Stimulated activated CD8-positive, alpha-beta memory T cell treated with anti-CD3 and anti-CD28 coated beads, Interleukin-2, amount 100 ng/mL, for 1 hour (primary cell): ENCODE measurements at places on chromosomes 2 and 18.

GRCh38 chr18:2191180-2191790 is 380.0 kb downstream of the METTL4 start:
- no peak for DNase-seq

GRCh38 chr2:101717071-101717845 is 19.8 kb downstream of the MAP4K4 start:
- DNase-seq, result peak; percentile 27

DNA sequence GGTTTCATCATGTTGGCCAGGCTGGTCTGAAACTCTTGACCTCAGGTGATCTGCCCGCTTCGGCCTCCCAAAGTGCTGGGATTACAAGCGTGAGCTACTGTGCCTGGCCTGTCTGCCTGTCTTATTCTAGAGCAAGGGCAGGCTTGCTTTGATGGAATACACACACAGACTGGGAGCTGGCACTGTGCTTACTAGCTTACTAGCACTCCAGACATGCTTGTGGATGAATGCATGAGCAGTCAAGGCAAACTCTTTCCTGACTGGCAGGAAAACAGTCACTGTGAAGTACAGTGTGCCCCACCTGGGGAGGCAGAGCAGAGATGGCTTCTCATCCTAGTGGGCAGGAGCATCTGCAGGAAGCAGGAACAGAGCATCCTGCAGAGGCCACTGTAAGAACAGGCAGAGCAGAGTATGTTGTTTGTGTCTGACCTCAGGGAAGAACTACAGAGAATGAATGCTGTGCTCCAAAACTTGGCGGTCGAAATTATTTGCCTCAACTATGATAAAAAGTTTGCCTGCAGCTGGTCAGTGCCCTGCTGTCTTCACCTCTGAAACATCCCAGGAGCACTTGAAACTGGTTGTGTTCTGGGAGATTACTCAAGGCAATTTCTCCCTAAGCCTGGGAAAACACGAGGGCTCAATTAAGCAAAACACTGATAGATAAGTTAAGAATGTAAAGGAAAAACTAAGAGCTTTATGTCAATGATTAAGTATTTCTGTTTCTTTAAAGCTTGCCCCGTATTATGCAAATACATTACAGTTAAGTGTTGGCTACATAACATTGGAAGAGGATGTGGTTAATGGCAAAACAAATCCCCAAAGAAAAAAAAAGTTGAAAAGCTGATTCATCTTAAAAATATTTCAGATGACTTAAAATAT is 102.4 kb downstream of the VAPA start:
- no peak for DNase-seq

DNA sequence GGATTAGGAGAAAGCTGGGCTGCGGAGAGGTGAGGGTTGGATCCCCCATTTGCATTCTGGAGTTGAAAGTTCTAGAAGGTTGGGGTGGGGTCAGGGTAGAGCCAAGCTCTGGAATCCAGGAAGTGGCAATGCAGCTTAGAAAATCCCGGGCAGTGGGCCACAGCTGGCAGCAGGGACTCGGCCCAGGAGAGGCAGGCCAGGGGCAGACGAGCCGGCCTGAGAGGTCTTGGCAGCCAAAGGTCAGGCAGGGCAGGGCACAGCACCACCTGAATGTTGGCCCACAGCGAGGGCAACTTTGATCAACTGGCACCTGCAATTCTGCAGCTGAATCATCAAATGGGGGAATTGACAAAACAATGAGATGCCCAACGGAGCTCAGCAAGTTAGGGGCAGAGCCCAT is 139.2 kb downstream of the INHBB start:
- no peak for DNase-seq

- no peak for DNase-seq
These were observed 30.3 kb upstream of the LPIN1 start for GRCh38 chr2:11715987-11716652.

DNA sequence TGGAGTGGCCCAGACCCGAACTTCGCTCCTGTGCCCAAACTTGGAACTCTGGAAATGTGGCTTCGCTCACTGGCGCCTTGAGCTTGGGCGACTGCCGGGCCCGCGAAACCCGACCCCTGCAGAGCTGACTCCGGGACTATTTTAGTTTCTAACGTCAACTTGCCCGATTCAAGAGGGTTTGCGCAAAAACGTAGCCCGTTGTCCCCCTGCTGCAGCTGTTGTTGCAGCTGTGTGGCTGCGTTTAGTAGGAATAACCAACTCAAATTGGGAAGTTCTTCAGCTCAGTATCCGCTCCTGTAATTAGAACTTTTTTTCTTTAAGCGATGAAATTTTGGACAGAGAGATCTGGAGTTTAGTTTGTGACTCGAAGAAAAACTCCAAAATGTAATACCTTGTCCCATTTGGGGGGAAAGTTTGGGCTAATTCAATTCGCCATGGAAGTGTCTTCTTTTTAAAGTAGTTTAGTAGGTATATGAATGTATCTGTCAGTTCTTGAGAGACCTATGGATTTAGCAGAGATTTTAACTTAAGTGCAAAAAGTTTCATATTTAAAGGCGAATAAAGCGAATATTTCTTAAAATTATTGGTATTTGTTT is 559 bp downstream of the MYL12A start:
- no peak for DNase-seq

DNA sequence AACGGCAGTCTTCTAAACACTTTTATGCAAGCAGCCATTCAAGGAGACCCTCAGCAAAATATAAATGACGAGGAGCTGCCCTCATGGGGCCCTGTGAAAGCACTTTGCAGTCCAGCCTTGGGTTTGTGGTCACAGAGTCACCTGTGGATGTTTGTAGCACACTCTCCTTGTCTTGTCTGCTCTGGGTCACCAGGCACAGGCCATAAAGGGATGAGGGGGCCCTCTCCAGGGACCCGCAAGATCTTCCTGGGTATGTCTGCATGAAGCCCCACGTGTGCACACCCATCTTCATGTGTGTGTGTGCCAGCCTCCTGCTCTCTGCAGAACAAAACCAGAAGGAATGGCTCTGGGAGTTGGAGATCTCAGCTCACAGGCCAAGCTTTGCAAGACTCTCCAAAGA is 36.2 kb downstream of the ATOH8 start:
- DNase-seq, result no peak

GRCh38 chr18:36592282-36592681 is 236.5 kb downstream of the TPGS2 start:
- DNase-seq, result no peak

DNA sequence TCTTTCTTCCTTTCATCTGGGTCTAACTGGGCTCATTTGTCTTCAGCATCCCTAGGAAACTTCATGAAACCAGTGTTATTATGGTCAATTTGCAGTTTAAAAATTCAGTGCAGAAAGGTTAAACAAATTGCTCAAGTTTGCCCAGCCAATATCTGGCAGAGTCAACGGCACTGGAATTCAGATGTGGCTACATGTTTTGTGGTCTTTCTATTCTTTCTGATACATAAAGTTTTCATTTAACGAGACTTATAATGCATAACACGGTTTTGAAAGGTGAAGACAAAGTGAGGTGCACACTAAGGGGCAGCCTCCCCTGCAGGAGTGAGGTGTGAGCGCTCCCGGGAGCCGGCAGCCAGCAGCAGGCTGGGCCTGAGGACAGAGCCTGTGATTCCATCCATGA is 164.6 kb downstream of the RTP5 start:
- no peak for DNase-seq

DNA sequence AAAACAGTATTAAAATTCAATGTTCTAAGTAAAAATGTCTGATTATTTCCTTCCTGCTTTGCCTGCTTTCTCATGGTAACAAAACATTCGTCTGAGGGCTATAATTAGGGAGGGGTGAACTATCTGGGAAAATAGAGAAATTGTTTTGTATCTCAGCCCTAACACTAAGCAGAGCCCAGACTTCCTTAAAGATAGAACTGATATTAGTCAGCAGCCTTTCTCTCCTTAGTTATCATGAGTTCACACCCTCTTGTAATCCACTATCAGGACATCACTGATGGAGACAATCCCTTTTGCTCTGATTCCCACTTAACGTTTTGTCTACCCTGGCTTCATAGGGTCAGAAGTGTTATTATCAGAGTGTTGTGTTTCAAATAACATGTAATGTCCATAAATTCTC is 701.1 kb upstream of the ZEB2 start:
- no peak for DNase-seq

GRCh38 chr2:145415151-145415550 is 895.2 kb upstream of the ZEB2 start:
- DNase-seq, result no peak

- no peak for DNase-seq
These were observed 198.1 kb upstream of the RASGRP3 start for GRCh38 chr2:33278245-33278943.

- no peak for DNase-seq
These were observed 9.9 kb downstream of the OTX1 start for GRCh38 chr2:63060472-63060991.

- DNase-seq, result no peak
These were observed 9.2 kb downstream of the ALLC start for GRCh38 chr2:3667151-3667631.

DNA sequence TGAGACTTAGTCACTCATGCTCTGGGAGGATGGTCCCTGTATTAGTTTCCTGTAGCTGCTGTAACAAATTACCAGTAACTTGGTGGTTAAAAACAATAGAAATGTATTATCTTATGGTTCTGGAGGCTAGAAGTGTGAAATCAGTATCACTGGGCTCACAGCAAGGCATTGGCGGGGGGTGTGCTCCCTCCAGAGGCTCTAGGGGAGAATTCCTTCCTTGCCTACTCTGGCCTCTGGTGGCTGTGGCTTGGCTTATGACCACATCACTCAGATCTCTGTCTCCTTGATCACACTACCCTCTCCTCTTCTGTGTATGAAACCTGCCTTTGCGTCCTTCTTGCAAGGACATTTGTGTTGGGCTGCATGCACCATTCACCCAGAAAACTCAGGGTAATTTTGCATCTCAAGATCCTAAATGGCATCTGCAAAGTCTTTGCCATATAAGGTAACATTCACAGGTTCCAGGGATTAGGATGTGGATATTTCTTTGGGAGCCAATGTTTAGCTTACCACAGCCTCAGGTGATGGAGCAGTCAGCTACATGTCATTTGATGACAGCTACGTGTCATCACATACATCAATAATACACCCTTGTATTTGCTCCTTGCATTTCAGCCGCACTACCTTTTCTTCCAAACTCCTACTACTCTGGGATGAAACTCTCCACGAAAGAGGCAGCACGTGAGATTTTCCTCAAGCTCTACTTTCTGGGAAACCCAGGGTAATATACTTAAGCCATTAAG is 49.6 kb upstream of the POU3F3 start:
- DNase-seq, result no peak

DNA sequence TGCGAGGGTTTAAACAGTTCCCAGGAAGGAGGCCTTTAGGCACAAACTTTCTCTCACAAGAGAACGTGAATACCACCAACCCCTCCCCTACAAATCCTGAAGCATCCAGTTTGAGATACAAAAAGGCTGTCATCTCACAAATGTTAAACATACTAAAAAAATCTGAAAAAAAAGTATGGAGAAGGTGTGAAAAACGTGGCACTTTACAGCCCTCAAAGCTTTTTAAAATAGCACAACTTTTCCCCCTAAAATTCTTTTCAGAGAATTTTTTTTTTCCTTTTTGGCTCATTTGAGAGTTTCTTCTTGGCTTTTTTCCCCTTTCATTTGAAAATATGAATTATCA is 10.1 kb downstream of the ZEB2 start:
- no peak for DNase-seq

DNA sequence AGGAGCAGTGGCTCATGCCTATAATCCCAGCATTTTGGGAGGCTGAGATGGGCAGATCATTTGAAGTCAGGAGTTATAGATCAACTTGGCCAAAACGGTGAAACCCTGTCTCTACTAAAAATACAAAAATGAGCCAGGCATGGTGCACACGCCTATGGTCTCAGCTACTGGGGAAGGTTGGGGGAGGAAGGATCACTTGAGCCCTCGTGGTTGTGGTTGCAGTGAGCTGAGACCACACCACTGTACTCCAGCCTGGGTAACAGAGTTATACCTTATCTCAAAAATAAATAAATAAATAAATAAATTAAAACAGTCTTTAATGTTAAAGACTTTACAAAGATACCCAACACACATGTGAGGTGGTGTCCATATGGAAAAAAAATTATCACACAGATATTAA is 134.0 kb downstream of the C2orf74 start:
- DNase-seq, result no peak

DNA sequence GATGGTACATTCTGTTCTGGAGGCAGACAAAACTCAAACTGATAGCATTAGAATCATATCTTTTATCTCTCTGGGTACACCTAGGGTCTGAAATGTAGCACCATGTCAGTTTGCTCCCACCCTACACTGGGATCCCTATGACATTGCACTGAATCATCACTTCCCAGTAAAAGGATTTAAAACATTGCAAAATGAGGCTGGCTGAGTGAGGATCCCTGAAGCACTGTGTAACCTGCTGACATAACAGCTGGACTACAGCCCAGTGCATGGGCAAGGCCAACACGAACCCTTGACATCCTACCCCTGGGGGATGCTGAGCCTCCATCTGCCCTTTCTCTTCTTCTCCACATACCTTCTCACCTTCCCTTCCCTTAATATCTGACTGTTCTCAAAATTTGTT is 253.2 kb downstream of the TTC32 start:
- DNase-seq, result no peak
